Pons (tissue), 1 donor: ENCODE measurements at places on chromosomes 16 and 17.

GRCh38 chr17:48228720-48229119 is 121.2 kb downstream of the SNX11 start:
- no peak for DNase-seq

DNA sequence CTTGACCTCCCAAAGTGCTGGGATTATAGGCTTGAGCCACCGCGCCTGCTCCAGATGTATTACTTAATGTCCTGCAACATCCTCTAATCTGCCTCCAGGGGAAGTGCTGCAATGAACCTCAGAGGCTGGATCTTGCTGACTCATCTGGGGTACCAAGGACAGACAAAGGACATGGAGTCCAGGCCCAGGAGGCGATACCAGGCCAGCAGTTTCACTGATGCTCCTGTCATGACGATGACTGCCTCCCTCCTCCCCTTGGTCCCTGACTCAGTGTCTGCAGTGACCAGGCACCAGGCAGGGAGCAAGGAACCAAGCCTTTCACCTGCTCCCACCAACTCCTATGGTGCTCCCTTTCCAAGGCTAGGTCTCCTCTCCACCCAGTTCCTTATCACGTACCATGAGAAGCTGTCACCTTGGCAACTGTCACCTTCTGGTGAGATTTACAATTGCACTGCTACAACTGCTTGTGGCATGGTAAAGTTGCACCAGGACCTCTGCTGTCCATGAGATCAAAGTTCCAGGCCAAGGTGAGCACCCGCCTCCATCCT is 21.6 kb upstream of the PHOSPHO1 start:
- no peak for DNase-seq

GRCh38 chr17:57046749-57047148 is 38.3 kb upstream of the AKAP1 start:
- DNase-seq = no peak

- no peak for DNase-seq
Observed at GRCh38 chr16:70160388-70160787, 13.2 kb upstream of the CLEC18C start.

DNA sequence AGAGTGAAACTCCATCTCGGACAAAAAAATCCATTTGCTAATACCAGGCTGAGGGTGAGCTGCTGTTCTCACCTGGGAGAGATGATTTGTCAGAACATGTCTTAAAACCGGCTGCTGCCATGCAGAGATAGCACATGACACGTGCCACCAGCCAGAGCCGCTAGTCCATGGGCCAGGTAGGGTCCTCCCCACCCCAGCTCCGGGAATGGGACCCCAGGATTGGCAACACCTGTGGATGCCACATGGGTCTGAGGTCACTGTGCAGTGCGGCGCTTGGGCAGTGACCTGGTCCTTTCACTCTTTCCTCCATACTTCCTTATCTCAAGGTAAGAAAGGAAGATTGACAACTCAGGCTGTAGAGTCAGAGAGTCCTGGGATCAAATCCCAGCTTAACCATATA is 393.3 kb upstream of the TNRC6C start:
- no peak for DNase-seq

- DNase-seq = no peak
Observed at GRCh38 chr16:51834133-51834532, 683.1 kb upstream of the SALL1 start.

GRCh38 chr16:78125112-78125844 is 25.8 kb downstream of the WWOX start:
- DNase-seq = no peak

DNA sequence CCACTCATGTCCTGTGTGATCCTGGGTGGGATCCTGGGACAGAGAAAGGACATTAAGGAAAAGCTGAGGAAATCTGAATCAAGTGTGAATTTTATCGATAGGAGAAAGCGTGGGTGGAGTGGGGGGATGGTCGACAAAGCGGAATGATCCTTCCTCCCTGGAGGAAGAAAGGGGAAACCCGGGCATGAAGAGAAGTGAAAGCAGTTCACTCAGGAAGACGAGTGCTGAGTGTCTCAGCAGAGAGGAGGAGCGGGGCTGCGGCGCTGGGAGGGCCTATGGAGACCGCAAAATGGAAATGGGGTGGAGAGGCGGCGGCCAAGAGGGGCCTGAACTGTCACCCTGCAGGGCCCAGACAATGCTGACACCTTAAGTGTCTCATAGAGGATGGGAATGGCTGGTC is 8.7 kb downstream of the ZDHHC7 start:
- DNase-seq = peak; percentile 56

DNA sequence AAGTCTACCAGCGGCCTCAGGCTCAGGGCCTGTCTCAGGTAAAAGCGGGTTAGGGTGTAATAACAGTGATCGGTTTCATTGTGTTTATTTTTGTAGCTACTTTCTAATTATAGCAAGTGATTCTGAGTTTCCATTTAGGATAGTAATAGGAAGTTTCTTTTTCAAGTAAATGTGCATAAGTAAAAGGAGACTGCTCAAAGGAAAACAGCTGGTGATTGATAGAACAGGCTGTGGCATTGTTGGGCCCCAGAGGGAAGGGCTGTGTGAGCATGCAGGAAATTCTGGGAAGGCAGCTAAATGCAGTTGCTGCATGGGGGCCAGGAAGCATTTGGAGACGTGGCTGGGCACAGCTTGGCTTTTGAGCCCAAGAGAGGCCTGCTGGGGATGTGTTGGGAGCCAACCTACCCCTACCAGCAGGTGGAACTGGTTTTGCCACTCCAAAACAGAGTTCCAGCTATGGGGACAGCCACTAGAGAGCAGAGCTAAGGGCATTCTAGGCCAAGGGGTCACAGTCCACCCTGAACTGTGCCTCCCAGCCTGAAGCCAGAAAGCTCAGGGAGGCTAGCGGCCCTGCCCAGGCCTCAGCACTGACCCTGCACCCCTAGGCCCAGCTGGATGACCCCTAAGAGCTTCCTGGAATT is 12.6 kb downstream of the SNX20 start:
- DNase-seq = peak; percentile 32

- DNase-seq = no peak
Observed at GRCh38 chr16:1469693-1470201, 5.1 kb downstream of the CLCN7 start.
